H7 (cell line): ENCODE measurements at places on chromosomes 4 and X. TPM values are rescaled to one million over a fixed set of nuclear protein-coding genes. Genes with fewer than 3 reads are reported as not detected.

The DRP2 gene
- 0.17 and 0.26 TPM in 2 replicates for total RNA-seq

DNA sequence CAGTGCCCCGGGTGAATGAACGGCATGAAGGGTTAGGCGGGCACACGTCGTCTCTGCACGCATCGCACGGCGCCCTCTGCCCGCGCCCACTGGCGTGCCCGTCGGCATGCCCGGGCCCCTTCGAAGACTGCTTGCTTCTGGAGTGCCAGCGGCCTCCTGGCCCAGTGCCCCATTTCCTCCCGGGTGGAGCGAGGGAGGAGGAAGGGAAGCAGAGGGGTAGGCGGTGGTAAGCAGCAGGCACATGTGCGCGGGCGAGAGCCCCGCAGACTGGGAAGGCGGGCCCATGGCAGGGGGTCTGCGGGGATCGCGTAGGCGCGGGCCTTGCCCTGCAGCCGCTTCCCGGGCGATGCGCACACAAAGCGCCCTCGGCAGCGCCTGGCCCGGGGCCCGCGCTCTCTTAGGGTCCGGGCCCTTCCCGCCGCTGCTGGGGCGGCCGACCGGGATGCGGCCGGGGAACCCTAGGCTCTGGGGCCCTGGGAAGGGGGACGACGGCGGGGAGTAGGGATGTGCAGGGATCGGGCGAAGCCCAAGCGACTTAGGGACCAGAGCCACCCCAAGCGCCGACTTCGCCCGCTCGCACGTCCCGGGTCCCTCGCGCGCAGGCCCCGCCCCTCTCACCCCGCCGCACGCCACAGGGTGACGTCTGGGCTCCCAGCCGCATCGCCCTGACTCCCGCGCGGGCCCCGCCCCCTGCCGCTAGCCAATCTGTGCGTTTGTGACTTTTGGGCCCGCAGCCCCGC, 866 bp upstream of the EMD start:
- peak; percentile 95 for DNase-seq

GRCh38 chr4:7767966-7768365, 171.7 kb downstream of the AFAP1 start:
- DNase-seq: peak; percentile 45

DNA sequence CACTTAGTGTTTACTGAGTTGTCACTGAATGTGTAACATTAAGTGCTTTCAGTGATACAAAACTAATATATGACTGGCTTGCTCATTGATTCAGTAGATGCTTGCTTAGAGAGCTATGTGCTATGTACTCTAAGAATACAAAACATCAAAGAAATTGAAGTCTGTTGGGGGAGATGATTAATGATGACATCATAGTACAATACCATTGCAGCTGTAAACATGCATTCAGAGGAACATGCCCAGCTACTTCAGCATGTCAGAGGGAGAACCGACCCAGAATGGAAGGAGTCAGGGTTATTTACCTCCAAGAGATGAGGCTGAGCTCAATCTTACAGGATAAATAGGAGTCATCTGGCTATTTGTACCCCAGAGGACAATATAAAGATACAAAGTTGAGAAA, 290.8 kb downstream of the TENM3 start:
- no peak for DNase-seq

DNA sequence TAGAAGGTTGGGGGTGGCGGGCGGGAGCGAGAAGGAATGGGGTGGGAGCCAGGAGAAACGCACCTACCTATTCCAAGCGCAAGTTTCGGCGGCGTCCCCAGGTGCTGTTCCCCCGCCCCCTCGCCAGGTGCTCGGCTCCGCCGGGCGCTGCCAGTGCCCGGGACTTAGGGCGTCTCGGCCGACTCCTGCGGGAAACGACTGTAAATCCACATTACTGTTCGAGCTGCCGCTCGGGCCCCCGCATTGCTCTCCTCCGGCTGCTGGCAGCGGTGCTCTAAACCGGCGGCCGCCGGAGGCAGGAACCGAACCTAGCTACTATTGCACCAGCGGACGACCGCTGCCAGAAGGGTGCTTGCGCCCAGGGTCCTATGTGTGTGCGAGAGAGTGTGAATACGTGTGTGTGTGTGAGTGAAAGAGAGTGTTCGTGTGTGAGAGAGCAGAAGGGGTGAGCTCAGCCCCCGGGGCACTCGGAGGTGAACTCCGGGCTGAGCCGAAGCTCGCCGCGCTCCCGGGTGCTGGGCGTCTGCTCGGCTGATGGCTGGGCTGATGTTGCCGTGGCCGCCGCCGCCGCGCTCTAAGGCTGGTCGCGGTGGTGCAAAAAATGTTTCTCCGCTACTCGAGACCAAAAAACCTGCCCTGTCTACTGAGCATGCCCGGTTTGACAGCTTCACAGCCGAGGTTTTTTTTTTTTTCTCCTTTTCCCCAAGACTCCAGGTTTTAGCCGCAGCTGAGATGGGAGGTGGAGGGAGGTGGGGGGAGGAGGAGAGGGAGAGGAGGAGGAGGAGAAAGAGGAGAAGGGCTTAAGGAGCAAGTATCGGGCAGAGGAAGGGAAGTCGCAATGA, 115.7 kb upstream of the TEX13C start:
- peak; percentile 68 for DNase-seq

The NUDT11 gene
- total RNA-seq: 33.0 and 35.0 TPM in 2 replicates

GRCh38 chr4:957231-957580, 16.2 kb downstream of the DGKQ start:
- peak; percentile 60 for DNase-seq

The RGS12 gene
- 18.7 and 19.7 TPM in 2 replicates for total RNA-seq

- DNase-seq: no peak
These were observed 400.6 kb upstream of the MAGEB18 start for GRCh38 chrX:25737540-25737939.

DNA sequence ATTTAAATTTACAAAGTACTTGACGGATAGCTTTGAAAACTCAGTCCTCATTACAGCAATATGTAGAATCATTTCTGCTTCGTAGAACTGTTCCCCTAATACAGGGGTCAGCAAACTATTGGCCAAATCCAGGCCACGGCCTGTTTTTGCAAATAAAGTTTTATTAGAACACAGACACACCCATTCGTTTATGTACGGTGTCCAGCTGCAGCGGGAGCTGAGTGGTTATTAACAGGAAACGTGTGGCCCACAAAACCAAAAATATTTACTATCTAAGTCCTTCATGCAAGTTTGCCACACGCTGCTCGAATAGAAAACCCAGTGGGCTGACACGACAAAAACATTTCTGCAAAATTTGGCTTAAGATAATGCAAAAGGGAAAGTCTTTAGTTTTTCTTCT, 146.5 kb downstream of the AFAP1 start:
- DNase-seq: no peak

The MAGEA3 gene
- total RNA-seq: 0.07 TPM in 1 of 2 replicates, not detected in the other
